ENCODE measurements at places on chromosomes 7 and 10.

DNA sequence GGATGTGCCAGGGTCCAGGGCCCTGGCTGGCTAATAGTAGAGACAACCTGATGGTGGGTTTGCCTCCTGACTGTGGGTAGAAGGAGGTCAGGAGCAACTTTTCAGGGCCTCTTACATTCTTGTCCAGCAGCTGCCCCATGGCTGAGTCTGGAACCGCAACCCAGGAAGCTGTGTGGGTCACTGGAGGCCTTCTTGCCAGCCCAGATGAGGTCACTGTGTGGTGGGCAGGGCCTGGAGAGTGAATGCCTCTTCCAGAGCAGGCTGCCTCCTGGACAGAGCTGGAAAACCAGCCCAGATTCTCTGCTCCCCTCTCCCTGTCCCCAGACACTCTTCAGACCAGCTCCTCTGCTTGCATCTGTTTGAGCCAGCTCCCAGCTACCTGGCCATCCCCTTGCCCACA, 43.5 kb upstream of the LEP start:
- no peak for DNase-seq

DNA sequence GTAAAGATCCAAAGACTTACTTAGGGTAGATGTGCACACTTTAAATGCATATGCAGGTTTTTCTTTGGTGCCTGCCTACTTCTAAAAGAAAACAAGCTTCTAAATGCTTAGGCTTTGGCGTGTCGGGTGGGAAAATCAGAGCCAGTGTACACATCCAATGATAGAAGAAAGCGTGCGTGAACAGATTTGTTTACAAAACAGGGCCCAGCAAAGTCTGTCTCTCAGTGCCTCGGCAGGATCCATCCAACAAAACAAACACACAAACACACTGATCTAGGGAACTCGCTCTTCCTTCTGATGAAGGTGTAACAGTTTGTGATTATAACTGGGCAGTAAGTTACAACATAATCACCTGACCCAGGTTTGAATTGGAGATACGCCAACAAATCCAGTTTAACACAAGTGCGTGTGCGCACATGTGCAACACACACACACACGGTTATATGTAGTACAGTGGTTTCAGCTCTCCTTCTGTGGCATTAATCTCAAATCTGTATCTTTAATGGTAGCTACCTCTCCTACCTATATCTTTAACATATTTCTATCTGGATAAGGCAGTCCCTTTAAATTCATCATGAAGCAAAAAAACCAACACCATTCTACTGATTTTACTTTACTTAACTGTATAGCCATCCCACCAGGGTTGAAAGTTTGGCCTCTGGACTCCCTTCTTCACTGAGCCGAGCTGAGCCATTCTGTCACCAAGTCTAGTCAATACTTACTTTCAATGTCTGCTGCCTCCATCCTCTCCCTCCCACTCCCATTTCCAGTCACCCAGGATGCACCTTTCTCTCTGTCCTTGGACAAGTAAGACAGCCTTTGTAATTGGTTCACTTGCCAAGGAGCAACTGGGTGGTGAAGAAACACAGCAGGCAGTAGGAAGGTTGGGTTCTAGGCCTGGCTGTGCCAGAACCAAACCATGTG, 184.4 kb upstream of the KLF14 start:
- no peak for DNase-seq

- DNase-seq, result no peak
These were observed 120.3 kb downstream of the LMBR1 start for GRCh38 chr7:156772725-156773124.

DNA sequence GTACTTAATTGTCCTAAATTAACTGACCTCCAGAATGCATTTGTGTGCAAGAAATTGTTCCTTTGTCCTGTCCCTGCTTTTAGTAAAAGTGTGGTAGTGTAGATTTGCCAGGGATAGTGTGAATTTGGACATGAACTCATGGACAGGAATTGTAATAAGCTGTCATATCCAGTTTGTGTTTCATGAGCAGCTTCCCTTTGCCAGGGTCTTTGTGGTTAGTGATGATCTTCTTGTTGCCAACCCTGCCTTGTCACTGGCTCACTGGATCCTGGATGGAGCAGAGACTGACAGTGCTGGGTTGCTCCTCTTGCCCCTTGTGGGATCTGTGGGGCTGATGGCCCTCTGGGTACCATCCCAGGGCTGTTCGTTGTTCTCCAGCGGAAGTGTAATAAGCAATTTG, 110.1 kb downstream of the CCNY start:
- no peak for DNase-seq

DNA sequence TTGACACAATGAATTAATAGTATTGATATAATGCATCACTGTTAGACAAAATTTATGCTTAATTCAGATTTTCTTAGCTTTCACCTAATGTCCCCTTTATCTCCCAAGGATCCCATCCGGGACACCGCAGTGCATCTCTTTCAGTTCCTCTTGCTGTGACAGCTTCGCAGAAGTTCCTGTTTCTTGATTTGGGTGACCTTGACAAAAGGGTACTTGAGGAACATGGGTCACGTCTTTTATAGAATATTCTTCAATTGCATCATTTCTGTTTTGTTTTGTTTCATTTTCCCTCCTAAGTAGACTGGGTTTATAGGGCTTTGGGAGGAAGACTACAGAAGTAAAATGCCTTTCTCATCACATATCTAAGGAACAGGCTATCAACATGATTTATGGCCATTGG, 453.2 kb downstream of the DPP6 start:
- no peak for DNase-seq

DNA sequence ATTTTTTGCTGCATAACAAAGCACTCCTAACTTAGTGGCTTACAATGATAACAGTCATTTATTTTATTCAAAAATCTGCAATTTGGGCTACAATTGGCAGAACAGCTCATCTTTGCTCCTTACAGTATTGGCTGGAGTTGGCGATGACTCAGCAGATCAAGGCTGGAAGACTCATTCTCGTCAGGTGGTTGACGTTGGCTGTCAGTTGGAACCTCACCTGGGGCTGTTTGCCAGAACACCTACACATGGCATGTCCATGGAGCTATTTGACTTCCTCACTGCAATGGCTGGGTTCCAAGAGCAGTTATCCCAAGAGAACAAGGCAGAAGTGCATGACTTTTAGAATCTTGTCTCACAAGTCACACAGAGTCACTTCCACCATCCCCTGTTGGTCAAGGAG, 75.1 kb downstream of the NOD1 start:
- DNase-seq, result no peak

DNA sequence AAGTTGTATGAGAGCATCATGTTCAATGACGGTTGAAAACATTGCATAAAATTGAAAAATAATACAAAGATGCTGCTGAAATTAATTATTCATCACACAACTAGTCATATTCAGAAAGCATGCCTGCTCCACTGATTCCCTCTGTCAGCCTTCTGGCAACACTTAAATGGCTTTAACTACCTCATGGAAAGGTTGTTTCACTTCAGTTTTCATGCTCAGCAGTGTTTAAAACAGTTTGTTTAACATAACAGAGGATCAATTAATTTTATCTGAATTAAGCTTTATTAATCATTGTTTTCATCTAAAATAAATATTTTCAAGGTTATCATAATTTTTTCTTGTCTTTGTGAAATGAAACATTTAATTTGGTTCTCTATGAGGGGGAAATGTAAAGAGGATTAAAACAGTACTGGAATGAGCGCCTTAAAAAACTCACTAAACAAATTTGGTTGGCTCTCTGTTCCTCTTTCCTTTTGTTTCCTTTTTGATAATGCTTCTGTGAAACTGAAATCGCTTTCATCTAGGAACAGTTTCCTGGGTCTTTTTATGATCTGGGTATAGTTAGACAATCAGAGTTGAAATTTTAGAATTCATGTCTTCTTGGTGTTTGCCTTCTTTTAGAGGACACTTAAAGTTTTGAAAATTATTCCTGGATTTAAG, 427.4 kb downstream of the SH2D4B start:
- DNase-seq, result no peak
